Hippocampal formation (tissue), 2 donors: ENCODE measurements at places on chromosomes 7 and 10.

DNA sequence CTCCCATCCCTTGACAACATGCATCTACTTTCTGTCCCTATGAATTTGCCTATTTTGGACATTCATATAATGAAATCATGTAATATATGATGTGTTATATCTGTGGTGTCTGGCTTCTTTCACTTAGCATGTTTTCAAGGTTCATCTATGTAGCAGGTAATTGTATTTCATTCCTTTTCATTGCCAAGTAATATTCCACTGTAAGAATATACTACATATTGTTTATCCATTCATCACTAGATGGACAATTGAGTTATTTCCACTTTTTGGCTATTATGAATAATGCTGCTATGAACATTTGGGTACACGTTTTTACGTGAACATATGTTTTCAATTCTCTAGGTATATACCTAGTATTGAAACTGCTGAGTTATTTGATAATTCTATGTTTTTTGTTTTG is 238.2 kb downstream of the PTEN start:
- no peak for DNase-seq

DNA sequence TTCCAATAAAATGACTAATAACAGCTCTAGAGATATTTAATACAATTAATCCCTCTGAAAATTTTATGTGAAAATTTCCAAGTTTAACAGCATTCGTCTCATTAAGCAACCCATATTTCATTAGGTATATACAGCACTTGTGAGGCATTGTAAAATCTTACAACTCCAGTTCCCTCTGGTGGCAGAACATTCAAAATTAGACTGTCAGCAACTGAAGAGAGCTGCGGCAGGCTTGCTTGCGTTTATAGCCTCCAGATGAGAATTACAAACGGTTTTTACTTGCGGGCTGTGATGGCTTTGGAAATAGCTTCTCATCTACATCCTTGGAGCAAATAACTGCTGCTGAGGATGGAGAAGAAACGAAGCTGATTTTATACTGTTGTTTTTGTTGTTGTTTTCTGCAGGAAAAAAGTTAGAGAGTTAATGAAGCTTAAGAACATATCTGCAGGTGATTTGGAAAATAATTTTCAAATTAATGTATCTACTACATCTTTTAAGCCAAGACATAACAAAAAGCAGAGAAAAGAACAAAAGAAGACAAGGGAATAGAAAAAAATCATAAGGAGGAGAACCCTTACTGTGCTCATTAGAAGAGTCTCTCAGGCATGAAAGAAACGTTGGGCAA is 171.3 kb downstream of the MAGI2 start:
- DNase-seq: peak; percentile 83

DNA sequence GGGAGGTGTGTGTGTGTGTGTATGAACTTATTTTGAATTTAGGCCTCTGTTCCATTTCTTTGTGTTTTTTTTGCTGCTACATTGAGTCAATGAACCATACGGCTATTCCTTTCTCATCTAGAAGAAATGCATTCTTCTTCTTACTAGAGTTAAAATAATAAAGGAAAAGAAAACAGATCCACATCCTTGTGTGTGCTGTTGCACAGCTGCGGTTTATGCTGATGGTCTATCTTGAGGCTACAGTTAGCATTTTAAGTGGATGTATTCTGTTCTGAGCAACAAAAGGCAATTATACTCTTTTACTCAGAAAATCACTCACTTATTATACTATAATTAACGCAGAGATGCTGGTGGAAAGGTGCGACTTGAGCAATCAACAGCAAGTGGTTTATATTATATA is 615.0 kb upstream of the MBL2 start:
- no peak for DNase-seq

- no peak for DNase-seq
Observed at GRCh38 chr7:116399819-116400218, 99.7 kb upstream of the CAV2 start.

GRCh38 chr7:158296798-158297104 is 290.9 kb downstream of the PTPRN2 start:
- no peak for DNase-seq

DNA sequence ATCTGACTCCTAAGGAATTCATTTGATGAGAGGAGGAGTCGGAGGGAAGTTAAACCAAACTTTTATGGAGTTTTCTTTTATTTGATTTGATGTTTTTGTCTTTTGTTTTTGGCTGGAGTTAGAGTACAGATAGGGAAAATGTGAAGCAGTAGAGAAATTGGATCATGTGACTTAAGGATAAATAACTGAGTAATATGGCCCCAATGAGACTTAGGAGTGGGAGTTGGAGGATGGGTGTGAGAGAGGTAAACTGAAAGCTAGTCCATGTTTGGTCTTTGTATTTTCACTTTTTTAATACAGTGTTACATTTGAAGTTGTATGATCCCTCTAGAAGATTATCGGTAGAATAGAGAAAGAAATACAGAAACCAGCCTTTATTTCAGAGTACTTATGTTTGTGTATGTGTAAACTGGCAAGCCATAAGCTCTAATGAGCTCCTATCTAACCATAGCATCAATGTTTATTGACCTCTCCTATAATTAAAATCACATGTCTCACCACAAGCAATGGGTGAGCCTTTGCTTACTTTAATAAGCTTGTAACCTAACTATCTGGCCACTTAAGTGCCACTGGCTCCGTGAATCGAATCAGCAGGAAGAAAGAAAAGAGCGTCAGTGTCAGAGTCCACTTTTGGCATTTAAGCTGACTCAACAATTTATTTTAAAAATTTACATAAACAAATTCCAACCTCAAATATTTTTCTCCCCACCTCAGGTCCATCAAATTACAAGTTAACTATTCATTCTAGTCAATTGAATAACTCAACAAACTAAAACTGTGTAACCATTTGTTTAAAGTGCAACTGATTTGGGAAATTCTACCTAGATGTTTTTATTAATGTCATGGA is 113.8 kb downstream of the EPDR1 start:
- DNase-seq: no peak

- DNase-seq: no peak
Observed at GRCh38 chr7:70188901-70189650, 590.8 kb downstream of the AUTS2 start.

GRCh38 chr7:2516194-2516555 is 3.4 kb upstream of the LFNG start:
- no peak for DNase-seq

- no peak for DNase-seq
Observed at GRCh38 chr7:45173596-45174327, 16.2 kb downstream of the RAMP3 start.

GRCh38 chr10:115871855-115872254 is 401.2 kb downstream of the GFRA1 start:
- DNase-seq: no peak

DNA sequence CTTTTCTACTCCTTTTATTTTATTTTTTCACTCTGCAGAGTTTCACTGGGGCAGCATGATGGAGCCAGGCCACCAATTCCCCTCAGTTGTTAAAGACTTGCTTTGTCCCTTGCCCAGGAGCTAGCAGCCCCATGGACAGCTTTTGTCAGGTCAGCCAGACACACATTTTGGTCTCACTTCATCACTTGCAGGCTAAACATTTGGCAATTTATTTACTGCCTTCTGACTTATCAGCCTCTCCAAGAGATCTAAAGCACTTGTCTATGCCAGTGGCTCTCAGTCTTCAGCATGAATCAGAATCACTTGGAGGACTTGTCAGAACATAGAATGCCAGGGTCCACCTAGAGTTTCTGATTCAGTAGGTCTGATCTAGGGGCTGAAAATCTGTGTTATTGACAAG is 66.4 kb upstream of the GDF10 start:
- no peak for DNase-seq

DNA sequence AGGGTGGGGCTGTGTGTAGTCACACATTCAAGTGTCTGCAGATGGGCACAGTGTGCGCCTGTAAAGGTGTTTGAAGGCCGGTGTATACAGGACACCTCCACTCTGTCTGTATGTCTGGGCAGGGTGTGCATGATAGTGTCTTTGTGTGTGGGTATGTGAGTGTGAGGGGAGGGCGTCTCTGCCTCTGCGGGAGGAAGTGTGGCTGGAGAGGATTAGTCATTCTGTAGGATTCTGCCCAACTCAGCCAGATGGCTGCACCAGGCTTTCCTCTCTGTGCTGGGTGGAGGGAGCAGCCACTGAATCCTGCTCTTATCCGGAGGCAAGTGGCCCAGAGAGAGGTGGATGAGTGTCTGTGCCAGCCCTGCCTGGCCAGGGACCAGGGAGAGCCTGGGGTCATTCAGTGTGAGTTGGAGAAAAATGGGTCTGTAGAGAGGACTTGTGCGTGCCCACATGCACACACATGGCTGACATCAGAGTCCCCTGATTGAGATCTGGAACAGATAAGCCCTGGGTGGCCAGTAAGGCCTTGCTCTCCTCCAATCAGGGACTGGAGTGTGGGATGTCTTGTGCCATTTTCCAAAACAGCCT is 1.7 kb downstream of the SFXN3 start:
- peak; percentile 76 for DNase-seq

- DNase-seq: no peak
Observed at GRCh38 chr10:865924-866576, 65.5 kb downstream of the LARP4B start.

DNA sequence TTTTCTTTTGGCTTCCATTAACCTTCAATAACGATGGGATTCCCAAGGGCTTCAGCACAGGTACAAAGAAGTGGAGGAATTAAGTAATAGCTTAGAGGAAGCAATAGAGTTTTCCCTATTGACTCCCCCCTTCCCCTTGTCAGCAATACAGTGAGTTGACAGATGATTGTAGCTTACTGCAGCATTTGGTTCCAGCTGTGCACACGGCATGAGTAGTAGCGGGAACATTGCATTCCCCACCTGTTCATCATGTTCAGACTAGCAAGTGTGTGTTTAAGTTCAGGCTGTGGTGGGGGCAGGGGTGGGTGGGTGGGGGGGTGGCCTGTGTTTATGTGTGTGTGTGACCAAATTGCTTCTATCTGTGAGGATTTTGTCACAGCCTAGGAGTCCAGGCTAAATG is 4.6 kb upstream of the ADRA2A start:
- DNase-seq: no peak

- DNase-seq: no peak
Observed at GRCh38 chr10:51233337-51234100, 159.2 kb downstream of the PRKG1 start.

DNA sequence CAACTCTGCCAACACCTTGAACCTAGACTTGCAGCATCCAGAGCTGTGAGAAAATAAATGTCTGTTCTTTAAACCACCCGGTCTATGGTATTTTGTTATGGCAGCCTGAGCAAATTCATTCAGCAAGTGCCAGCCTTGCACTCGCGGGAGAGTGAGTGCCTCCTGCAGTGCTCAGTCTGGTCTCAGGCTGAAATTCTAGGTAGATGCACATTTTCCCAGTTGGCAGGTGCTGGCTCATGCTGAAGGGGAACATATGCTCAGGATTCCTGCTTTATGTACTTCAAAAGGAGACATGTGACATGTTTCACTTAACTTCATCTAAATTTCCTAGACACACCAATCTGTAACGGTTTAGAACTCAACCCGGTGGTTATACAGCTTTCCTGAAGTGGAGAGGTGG is 170.8 kb downstream of the MGMT start:
- no peak for DNase-seq

DNA sequence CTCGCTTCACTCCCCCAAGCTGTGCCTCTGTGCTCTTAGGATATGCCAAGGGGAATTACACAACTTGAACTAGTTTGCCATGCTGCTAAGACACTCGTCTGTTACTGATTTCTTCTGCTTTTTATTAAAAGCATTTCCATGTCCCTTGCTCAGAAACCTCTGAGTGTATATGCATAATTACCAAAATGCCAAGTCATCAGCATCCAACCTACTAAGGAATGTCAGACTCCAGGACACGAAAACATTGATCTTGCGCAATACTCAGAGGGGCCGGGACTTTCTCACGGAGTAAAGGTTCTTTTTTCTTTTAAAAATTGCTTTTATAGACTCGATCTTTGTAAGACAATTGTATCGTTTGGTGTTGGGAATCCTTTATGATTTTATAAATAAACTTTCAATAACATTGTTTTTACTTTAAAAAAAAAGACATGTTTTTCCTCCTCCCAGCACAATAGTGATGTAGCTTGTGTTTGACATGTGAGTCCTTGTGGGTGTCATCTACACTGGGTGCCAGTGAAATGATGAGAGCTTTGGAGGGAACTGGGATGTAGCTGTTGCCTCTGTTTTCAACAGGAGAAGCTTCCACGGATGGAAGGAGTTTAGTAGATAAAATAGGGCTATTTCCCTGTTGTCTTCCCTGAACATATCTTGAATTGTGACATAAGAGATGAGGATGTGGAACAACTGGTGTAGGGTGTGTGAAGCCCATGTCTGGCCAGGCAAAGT is 43.6 kb downstream of the CNNM1 start:
- no peak for DNase-seq

- peak; percentile 7 for DNase-seq
Observed at GRCh38 chr10:114714281-114714741, 56.2 kb upstream of the ABLIM1 start.

DNA sequence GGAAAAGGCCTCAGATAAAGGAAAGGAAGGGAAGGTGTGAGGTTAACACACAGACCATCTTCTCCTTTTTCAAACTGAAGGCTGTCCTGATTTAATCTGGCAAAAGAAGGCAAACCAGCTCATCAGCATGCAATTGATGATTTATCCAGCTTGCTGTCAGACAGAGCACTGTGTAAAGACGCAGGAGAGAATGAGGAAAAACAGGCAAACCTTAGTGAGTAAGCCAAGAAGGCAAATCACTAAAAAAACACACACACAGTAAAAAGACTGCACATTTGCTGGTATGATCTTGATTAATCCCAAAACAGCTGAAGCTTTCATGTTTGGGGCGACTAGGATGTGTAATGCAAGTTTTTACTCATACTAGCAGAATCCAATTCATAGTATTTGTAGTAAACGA is 65.8 kb upstream of the SKAP2 start:
- peak; percentile 21 for DNase-seq

GRCh38 chr10:86217371-86218080 is 149.1 kb downstream of the GRID1 start:
- no peak for DNase-seq

GRCh38 chr10:52514481-52514880 is 200.4 kb downstream of the DKK1 start:
- no peak for DNase-seq

- DNase-seq: no peak
Observed at GRCh38 chr7:25870574-25870973, 281.4 kb upstream of the NFE2L3 start.

GRCh38 chr10:5323446-5323845 is 41.3 kb upstream of the UCN3 start:
- no peak for DNase-seq

- no peak for DNase-seq
Observed at GRCh38 chr7:46786221-46786954, 795.5 kb downstream of the TNS3 start.

DNA sequence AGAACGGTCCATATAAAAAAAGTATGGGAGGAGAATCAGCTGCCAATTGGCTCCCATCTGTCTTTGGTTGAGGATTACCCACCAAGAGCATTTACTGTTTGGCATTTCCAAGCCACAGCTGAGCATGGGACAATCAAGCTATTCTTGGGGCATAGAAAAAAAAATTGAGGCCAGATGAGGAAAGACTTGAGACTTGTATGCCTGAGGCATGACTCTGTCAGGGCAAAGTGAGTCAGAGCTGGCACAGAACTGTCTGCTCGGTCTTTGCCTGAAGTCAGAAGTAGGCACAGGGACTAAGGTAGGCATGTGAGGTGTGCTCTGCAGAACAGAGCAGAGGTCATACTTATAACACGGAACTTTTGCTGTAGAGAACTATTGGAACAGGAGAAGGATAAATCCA is 126.5 kb upstream of the CHRM2 start:
- no peak for DNase-seq

- DNase-seq: no peak
Observed at GRCh38 chr7:147474862-147475261, 1115.7 kb upstream of the C7orf33 start.

GRCh38 chr10:126181626-126182025 is 206.7 kb downstream of the ADAM12 start:
- no peak for DNase-seq

- no peak for DNase-seq
Observed at GRCh38 chr7:111038185-111038584, 52.7 kb upstream of the LRRN3 start.
